G401 (cell line): ENCODE measurements at places on chromosomes 4 and X.

DNA sequence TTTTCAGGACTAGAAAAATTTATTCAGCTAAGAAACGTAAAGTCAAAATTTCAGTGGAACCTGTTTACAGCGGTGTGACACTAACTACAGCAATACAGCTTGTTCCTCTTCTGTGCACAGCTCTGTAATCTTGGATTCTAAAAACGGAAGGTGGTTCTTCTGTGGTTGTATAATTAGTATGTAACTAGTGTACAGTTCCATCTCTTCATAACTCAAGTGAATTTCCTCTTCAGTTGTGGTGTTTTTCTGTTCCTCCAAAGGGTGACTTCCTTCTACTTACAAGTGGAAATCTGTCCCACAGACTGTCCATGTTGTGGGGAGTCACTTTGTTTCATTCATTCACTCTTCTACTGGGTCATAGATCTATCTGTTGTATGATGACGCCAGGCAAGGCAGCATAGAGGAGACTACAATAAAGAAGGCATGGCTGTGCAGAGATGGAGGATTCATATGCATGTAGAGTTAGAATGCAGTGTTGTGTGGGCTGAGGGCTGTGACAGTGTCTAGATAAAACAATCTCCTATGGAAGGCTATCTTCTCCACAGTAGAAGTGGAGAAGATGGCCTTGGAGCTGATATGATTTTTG, 5.4 kb downstream of the DAPP1 start:
- DNase-seq = no peak

DNA sequence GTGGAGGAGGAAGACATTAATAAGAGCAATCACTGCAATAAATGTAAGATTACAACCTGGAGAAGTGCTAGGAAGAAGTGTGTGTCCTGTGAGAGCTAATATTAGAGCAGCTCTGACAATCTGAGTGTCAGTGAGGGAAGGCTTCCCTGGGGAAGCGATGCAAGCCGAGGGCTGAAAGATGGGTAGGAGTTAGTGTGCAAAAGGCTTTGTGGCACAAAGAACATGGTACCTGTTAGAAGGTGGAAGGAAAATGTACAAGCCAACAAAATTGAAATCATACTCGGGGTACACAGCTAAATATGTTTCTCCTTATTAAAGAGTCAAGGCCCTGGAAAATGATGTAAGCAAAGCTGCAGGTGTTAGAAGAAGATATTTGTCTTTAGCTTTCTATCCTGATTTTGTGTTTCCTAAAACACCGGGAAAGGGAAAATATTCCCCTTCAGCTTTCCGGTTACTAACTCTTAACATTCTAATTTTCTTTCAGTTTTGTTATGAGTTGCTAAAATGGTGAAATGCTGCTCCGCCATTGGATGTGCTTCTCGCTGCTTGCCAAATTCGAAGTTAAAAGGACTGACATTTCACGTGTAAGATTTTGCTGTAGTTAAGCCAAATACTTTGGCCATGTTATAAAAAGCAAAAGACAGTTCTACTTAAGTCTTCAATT, 808 bp downstream of the THAP6 start:
- no peak for DNase-seq

DNA sequence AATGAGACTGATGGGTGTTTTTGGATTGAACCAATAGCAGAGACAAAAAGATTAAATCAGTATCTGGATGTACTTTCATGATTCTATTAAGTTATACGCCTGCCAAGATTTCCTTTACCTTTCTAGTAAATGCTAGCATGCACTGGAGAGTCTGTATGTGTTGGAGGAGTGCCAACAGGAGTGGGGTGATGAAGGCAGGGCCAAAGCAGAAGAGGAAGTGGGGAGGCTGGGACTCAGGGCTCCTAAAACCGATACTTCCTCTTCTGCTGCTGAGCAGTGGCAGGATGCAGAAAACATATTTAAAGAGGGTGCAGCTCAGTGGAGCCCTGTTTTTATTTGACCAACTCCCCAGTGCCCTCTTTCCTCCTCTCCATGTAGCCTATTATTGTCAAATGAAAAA, 5.6 kb downstream of the CYSLTR1 start:
- DNase-seq = no peak

DNA sequence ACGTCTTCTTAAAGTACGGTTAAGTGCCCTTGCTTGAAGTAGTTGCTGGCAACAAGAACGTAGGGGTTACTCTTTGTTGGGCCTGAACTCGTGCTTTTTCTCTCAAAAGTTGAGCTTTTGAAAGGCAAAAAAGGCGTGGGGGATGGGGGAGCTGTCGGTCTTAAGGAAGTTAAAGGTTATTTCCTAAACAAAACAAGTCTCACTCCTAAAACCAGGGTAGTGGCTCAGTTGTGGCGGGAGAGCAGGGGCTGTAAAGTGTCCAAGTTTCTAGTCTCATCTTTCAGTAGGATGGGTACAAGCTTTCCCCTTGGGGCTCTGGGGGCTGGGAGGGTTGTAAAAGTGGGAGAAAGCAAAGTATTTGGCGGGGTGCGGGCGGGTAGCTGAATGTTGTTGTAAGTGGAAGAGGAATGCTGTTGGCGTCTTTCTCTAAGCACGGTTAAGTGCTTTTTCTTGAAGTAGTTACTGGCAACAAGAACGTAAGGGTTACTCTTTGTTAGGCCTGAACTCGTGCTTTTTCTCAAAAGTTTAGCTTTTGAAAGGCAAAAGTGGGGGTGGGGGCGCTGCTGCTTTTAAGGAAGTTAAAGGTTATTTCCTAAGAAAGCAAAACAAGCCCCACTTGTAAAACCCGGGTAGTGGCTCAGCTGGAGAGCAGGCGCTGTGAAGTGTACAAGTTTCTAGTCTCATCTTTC, 904 bp upstream of the WDR1 start:
- DNase-seq = no peak

GRCh38 chrX:19566359-19567222, 51.3 kb upstream of the MAP3K15 start:
- no peak for DNase-seq

DNA sequence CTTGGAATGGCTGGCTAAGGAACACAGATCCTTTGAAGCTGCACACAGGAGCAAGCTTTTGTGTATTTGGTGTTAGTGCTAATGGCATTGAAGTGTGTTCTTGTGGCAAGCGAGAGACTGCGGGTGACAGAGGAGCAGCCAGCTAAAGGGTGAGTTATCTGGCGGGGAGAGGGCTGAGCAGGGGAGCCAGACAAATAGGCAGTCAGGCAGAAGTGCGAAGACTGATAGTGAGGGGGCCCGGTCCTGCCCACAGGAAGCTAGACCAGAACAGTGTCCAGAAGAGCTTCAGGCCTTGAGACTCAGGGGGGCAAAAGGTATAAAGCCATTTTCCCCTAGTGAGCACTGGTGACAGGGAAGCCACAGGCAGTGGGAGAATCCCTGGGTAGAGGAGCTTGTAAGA, 49.6 kb upstream of the MAMLD1 start:
- no peak for DNase-seq
